CD8-positive, alpha-beta memory T cell (primary cell): ENCODE measurements at places on chromosomes 16 and 17.
A peak's percentile ranks its signal among the peaks of the same experiment; 100 is the strongest.

DNA sequence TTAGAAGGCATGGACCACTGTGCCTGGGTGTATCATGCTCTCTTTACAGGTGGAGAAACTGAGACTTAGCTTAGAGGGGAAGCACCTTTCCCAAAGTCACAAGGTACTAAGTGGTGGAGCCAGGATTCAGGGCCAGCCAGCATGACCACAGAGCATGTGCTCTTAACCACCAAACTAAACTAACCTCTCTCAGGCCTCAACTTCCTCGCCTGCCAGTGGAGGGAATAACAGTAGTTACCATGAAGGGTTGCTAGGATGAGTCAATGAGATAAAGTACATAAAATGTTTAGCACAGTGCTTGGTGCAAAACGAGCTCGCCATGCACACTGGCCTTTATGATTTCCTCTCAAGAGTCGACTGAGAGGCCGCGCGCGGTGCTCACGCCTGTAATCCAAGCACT, 6.4 kb upstream of the MYO1C start:
- no peak for DNase-seq

GRCh38 chr16:58077796-58078195, 51.4 kb downstream of the CFAP20 start:
- no peak for DNase-seq

- DNase-seq = no peak
Observed at GRCh38 chr17:17868641-17869522, 32.1 kb upstream of the SREBF1 start.

DNA sequence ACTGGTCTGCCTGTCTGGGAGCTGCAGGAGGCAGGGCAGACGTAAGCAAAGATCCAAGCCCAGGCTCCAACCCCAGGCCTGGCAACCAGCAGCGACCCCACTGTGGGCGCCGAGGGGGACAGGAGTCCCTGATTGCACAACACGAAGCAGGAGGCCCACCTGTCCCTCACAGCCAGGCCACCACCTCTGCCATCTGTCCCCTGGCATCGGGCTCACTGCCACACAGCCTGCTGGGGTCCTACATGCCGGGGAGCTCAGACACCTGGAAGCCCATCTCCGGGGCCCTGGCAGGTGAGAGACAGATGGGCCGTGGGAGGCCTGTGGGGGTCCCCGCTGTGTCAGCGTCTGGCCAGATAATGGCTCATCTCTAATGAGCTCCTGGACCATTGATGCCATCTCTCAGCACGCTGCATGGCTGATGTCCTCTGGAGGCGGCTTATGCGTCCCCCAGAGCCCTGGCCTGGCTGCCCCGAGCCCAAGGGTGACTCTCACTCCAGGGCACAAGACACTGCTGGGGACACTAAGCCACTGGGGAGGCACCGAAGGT, 11.3 kb upstream of the RASD1 start:
- no peak for DNase-seq

- DNase-seq = no peak
Observed at GRCh38 chr16:57667526-57668262, 412 bp upstream of the ADGRG3 start.

- DNase-seq = peak; percentile 63
Observed at GRCh38 chr16:2473999-2474876, 689 bp upstream of the TBC1D24 start.

- DNase-seq = no peak
Observed at GRCh38 chr17:21283482-21284318, 811 bp upstream of the MAP2K3 start.

- DNase-seq = no peak
Observed at GRCh38 chr17:66129759-66130158, 62.2 kb downstream of the CEP112 start.

- peak; percentile 29 for DNase-seq
Observed at GRCh38 chr17:4074831-4075495, 67.9 kb downstream of the ZZEF1 start.

GRCh38 chr17:27871407-27871806, 21.8 kb downstream of the LYRM9 start:
- DNase-seq = no peak

- DNase-seq = no peak
Observed at GRCh38 chr16:2854700-2855309, 3.2 kb downstream of the PRSS22 start.

DNA sequence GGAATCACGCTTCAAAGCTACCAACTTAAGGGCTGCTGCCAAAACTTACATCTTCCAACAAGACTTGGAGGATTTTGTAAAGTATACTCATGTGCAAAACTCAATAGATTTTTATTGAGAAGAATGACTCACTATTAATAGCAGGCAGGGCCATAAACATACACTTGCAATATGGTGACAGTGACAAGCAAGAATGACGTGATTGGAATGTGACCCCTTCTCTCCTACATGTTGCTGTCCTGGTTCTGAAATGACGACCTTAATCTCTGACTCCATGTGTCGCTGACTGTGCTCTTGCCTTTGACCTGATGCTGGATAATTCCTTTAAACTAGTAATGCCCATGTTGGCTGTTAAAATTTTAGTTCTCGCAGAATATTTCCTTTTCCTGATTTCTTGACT, 174.5 kb downstream of the PARN start:
- no peak for DNase-seq

- DNase-seq = no peak
Observed at GRCh38 chr17:77537566-77537965, 396.8 kb downstream of the SEC14L1 start.

- DNase-seq = peak; percentile 84
Observed at GRCh38 chr17:40323391-40324381, 14.7 kb downstream of the RARA start.

- DNase-seq = no peak
Observed at GRCh38 chr16:19980632-19981265, 92.9 kb downstream of the GPR139 start.

- DNase-seq = no peak
Observed at GRCh38 chr16:21710938-21711337, 47.2 kb downstream of the OTOA start.

DNA sequence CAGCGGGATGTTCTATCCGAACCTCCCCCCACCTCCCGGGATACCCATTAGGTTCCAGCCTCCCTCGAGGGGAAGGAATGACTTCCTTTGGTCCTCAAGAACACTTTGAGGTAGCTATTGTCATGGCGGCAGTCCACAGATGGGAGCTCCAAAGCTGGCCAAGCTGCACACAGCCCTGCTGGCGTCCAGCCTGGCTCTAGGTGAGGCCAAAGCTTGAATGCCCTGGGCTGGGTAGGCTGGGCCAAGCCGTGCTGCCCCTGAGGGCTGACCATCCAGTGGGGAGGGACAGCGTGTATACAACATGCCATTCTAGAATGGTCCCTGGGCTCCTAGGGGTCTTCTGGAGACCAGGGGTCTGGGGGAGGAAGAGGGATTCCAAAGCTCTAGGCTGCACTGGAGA, 43.5 kb downstream of the PEMT start:
- no peak for DNase-seq

DNA sequence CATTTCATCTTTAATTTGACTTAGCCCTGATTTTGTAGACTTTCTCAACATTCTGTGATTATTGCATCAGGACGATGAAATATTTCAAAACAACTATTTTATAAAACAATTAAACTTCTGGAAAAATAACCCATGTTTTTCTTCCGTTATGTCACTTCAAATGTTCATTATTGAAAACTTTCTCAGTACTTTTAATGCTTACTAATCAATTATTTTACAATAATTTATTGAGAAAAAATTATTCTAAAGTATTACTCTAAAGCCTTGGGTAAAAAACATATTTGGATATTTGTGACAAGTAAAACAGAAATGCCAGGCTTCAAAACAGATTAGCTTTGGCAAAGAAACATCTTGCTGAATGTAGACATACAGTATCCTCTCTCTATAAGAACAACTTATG, 46.3 kb upstream of the DHX40 start:
- DNase-seq = no peak

GRCh38 chr17:9470171-9470570, 105.4 kb downstream of the STX8 start:
- no peak for DNase-seq
